Brain (organoid and tissue), 16 donors: ENCODE measurements at places on chromosomes 2 and 18.

- DNase-seq = no peak
Observed at GRCh38 chr2:217820091-217820819, 182.5 kb downstream of the TNS1 start.

DNA sequence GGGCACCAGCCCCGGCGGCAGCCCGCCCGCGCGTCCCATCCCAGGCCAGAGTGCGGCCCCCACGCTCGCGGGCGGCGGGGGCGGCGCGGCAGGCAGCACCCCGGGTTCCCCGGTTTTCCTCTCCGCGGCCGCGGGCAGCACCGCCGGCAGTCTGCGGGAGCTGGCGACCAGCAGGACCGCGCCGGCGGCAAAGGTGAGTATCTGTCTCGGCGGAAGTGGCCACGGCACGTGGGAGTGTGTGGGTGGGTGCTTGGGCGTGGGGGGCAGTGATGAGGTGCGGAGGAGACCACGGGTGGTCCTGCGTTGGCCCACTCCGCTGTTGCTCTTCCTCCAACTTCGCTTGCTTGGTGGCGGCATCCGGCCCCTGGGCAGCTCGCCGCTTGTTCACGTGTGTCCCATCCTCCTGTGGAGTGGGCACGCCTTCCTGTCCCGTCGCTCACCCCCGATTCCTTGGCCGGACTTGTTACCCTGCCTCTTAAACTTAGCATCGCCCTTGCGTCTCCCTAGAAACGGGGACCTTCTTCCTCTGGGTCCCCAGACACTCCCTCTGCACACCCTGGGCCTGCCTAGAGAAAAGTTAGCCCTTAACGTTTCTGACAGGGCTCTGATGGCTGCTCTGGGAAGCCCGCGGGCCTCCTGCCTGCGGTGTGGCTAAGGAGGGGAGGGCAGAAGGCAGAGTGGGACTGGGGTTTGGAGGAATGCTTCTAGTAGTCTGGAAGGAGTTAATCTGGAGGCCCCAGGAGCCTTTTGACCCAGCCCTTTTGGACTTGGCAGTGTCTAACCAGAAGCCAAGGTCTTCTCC, 1.1 kb downstream of the SH3RF3 start:
- DNase-seq = peak; percentile 24

GRCh38 chr2:16374671-16375070, 291.0 kb downstream of the CYRIA start:
- no peak for DNase-seq

- peak; percentile 84 for DNase-seq
Observed at GRCh38 chr2:33681364-33681757, 82.3 kb upstream of the FAM98A start.

DNA sequence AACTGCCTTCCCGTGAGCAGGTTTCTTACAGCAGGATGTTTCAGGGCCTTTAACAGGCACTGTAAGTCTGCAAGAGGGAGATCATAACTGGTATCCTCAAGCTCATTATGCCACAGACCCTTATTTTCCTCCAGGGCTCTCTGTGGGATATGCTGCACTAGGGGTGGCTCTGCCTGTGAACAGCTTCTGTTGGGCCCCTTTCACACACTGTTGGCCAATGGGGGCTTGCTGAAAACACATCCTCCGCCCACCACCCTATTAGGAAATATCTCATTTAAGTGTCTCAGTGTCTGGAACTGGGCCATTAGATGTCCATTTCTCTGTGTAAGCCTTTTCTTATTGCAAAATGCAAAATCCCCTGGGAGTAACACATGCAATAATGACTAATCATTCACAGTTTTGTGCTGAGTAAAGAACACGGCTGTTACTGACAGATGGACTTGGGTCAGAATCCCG, 414.3 kb upstream of the HS6ST1 start:
- peak; percentile 81 for DNase-seq

GRCh38 chr2:188884046-188884445, 90.1 kb upstream of the COL3A1 start:
- DNase-seq = no peak

DNA sequence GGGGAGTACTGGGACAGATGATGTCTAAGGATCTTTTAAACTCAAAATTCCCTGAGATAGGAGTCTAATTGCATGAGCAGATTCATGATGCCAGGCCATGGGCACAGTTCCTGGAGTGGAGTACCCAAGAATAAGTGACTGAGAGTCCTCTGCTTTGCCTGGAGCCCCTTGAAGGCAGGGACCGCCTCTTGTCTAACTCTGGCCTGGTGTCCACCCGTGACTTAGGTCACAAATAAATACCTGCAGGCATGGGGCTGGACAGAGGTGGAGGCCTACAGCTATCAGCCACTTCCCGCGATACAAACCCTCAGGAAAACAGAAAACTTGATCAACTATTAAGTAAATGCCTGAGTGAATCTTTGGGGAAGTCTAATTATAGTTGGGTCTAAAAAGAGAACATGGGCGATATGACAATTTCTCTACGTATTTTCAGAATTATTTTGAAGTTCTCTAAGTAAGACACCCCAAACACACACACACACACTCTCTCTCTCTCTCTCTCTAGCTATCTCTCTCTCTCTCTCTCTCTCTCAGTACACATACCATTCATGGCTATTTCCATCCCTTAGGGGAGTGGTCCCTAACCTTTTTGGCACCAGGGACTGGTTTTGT, 1.8 kb upstream of the WIPF1 start:
- no peak for DNase-seq

DNA sequence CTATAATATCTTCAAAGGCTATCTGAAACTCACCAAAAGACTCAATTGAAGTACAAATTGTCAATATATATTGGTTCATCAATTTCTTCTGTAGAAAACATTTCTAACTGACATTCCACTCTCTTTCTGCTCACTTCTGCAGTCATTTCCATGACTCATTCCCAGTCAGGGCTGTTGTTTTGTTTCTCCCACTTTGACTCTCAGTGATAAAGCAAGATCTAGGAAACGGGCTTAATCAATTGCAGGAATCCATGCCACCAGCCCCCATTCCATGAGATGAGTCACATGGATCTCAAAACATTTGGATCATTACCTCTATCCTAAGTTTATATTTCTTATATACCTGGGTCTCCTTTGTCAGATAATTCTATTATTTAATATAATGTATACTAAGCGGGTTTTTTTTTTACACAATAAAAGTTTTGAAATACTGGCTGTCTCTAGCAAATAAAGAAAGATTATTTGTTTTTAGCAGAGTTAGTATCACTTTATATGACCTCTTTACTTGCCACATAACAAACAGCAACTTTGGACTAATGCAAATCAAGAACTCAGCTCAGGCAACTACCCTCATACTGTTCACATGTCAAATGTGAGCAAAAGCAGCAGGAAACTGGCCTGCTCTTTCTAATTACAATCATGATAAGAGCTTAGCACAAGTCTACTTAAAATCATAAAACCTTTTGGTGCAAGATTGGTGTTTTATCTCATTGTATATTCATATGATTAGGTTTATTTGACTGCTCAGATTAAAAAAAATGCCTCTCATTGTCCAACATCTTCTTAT, 251.1 kb upstream of the PIK3C3 start:
- DNase-seq = no peak

GRCh38 chr2:86185517-86186212, 9.6 kb downstream of the IMMT start:
- no peak for DNase-seq

DNA sequence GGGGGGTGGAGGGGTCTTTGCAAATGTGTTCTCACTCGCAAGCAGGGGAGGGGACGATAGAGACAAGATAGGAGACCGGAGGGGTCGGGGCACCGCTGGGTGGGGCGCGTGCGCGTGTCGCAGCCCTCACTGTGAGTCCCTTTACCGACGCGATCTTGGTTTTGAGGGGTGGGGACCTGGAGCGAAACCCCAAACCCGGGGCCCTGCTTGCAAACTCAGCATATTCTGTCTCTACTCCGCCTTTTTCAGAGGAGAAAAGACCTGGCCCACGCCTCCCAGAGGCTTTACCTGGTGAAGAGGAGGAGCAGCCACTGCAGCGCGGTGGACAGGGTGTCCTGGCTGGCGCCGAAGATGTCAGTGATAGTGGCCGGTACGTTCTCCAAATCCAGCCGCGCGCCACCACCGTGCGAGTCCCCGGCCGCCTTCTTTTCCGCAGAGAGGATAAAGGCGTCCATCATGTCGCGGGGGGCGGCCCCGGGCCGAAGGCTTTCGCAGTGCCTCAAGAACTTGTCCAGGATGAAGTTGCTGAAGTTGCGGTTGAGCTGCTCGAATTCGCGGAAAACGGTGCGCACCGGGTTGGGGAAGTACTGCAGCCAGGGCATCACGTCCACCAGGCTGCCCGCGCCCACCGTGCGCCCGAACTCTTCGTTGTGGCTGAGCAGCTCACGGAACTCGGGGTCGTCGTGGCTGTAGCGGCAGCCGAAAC, 1.7 kb downstream of the CYP1B1 start:
- no peak for DNase-seq

GRCh38 chr2:85978883-85979780, 90.3 kb upstream of the ST3GAL5 start:
- no peak for DNase-seq

DNA sequence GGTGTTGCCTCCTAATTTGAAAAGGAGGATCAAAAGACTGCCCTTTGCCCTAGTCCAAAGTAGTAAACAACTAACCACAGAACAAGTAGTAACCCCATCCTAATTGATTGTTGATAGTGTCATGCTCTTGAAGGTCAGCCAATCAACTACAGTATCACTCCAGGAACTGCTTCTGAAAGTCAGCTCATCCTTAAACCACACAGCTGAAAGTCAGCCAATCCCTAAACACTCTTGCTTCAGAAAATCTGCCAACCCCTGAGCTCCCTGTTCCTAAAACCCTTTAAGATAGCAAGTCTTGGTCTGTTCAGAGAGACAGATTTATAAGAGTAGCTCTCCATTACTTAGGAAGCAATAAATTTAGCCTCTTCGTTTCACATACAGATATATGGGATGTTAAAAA, 51.6 kb upstream of the CPO start:
- no peak for DNase-seq

GRCh38 chr2:47905386-47906156, 727 bp downstream of the FBXO11 start:
- DNase-seq = peak; percentile 83

DNA sequence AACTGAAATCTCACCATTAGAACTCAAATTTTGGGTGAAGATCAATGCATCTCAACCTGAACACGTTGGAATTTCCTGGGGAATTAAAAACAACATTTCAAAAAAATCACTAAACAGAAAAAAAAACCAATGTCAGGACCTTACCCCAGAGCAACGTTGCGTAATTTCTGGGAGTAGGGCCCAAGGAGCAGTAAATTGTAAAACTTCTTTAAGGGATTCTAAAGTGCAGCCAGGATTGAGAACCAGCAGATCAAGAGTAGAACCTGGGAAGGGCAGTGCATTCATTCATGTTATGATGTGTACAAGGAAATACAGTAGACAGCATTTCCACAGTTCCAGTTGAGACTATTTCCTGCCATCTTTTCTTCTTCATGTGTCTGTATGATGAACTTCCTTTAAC, 56.9 kb downstream of the RHBDD1 start:
- DNase-seq = no peak
